ENCODE measurements at places on chromosomes 3 and 15.

DNA sequence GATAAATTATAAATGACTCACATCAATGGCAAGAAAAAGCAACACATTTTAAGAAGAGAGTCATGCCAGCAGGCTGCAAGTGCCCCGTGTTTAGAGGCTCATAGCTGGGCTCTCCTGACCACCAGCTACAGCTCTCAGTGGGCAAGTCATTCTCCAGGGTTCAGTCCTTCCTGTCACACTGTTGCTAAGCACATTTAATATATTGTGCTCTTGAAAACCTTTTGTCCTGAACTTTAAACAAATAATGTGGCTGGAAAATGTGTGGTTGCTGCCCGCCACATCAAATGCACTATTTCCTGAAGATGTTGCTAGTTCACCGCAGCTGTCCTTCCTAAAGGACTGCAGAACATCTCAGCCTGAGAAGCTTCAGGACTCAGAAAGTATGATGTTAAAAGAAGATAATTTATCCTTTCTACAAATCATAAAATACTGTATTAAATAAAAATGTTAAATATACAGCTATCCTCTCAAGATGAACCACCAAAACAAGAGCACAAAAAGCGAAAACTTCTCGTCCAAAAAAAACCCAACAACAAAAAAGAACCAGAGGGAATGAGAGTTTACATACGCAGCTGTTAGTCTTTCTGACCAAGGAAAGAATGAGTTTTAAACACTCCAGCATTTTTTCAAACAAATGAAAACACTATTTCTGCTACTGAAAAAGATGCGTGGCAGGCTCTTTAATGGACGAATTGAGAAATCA is 951 bp downstream of the TARS3 start:
- peaks cover 38% of the 10 kb centered on the region for H3K36me3 ChIP-seq
- H3K4me3 ChIP-seq, result peak overlapping the region; percentile 100
- no peaks in the 10 kb centered on the region for H3K27me3 ChIP-seq
- DNase-seq, result no peak
- H3K4me1 ChIP-seq, result peaks cover 14% of the 10 kb centered on the region

DNA sequence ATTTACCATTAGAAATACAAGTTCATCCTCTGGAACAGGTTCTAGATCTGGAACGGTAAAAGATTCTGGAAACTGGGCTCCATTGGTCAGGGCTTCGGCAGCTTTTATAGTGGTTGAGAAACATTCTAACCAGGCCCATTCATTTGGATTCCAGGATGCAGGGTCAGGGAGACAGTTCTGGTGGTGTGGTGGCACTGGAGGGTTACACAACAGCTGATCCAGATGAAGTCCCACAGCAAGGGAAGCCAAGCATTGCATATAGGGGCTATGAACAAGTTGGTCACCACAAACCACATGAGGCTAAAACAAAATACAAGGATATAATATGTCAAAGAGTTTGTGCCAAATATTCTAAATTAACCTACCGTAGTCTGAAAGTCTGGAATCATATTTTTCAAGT is 43.0 kb downstream of the FBXL22 start:
- DNase-seq, result no peak
- H3K4me3 ChIP-seq, result no peak overlapping the region
- H3K27me3 ChIP-seq, result no peaks in the 10 kb centered on the region

DNA sequence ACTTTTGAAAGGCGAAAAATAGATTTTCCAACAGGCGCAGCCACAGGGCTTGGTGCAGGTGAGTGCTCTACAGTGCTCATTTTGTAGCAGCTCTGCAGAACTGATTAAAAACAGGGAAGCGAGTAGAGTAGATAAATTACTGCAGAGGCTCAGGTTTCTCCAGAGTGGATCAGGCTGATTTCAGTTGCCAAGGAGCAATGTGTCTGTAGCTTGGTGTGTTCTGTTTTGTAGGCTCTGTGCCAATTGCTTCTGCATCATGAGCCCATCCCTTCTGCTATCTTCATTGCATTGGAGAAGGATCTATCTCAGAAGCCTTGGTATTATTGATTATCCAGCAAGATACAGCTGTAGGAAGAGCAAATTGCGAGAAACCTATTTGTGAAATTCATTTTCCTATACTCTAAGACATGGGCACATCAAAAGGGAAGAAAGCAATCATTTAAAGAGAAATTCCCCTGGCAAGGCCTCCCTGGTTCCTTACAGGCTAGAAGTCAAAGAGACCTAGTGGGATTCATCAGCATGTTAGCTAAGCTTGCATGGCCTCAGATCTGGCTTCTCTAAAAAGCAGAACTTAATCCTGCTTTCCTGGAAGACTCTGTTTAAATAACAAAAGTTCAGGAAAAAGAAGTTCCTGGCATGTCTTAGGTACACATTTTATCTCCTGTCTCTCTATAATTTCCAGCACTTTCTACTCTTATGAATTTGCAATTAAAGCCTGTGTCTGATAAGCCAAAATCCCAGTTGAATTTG is 432.4 kb upstream of the ATP10A start:
- no peaks in the 10 kb centered on the region for H3K4me1 ChIP-seq
- H3K27ac ChIP-seq, result no peak overlapping the region
- H3K4me3 ChIP-seq, result no peak overlapping the region
- no peak for DNase-seq

DNA sequence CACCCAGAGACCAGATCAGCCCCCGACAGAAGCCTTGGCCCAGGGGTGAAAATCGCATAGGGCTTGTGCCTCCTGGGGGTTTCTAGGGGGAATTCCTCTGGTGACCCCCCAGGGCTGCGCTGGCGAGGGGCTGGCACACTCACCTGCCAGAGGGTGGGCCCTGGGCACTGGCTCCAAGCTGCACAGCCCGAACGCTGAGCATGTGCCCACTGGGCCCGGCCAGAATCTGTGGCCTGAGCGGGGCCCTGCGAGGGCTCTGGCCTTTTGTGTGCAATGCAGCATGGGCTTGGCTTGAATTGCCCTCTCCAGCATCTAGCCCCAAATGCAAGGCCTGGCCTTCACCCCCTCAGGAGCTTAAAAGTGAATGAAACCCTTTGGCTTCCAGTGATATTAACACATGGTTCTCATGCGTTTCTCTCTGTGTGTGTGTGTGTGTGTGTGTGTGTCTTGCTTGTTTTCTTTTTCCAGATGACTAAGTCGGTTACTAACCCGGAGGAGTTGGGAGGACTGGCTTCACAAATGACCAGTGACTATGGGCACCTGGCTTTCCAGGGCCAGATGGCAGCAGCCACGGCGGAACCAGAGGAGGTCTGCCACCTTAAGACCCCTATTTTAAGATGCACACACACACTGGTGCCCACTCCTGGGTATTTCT is 259.1 kb upstream of the TPM1 start:
- peaks cover 36% of the 10 kb centered on the region for H3K36me3 ChIP-seq
- H3K4me3 ChIP-seq, result no peak overlapping the region
- no peaks in the 10 kb centered on the region for H3K27me3 ChIP-seq
- H3K27ac ChIP-seq, result no peak overlapping the region
- DNase-seq, result no peak
- no peaks in the 10 kb centered on the region for H3K4me1 ChIP-seq

DNA sequence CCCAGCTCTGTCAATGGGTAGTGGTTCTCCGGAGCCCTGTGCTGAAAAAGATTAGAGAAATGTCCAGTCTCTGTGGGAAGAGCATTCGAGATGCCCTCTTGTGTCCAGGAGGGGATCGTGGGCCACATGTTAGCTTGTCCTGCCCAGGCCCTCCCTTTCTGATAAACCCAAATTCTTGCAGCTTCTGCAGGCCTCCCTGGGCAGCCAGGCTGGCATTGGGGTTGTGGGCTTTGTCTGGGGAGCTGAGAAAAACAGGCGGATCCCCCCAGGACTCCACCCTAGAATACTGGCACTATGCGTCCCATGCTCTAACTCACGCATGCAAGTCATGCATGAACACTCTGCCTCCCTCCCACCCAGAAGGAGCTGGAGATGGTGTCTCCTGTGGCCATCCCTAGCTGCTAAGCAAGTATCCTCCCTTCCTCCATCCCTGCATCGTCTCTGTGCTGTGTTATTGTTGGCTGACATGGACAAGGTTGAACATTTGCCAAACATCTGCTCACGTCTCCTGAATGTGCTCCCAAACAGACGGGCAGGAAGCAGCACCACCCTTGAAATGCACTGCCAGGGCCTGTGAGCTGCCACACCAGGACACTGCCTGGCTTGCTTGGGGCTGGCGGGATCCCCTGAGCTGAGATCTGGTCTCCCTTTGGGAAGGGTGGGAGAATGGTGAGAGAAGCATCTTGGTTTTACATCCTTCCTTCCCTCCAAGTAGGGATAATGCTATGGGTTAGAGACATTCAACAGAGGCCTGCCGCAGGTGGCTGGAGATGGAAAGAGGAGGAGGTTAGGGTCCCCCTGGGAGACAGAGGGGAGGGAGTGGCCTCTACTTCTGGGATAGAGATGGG is 26.5 kb downstream of the CFAP161 start:
- no peak overlapping the region for H3K4me3 ChIP-seq
- peak overlapping the region; percentile 40 for H3K27ac ChIP-seq
- H3K27me3 ChIP-seq, result no peaks in the 10 kb centered on the region
- no peaks in the 10 kb centered on the region for H3K4me1 ChIP-seq
- peak; percentile 64 for DNase-seq
- no peaks in the 10 kb centered on the region for H3K36me3 ChIP-seq

- no peak overlapping the region for H3K27ac ChIP-seq
- DNase-seq, result no peak
- no peaks in the 10 kb centered on the region for H3K27me3 ChIP-seq
Observed at GRCh38 chr3:108127301-108127988, 36.6 kb upstream of the CD47 start.

GRCh38 chr15:75687486-75688277 is 25.0 kb downstream of the CSPG4 start:
- H3K36me3 ChIP-seq, result no peaks in the 10 kb centered on the region
- H3K4me1 ChIP-seq, result peaks cover 9% of the 10 kb centered on the region
- peak overlapping the region; percentile 38 for H3K27ac ChIP-seq
- no peaks in the 10 kb centered on the region for H3K27me3 ChIP-seq

DNA sequence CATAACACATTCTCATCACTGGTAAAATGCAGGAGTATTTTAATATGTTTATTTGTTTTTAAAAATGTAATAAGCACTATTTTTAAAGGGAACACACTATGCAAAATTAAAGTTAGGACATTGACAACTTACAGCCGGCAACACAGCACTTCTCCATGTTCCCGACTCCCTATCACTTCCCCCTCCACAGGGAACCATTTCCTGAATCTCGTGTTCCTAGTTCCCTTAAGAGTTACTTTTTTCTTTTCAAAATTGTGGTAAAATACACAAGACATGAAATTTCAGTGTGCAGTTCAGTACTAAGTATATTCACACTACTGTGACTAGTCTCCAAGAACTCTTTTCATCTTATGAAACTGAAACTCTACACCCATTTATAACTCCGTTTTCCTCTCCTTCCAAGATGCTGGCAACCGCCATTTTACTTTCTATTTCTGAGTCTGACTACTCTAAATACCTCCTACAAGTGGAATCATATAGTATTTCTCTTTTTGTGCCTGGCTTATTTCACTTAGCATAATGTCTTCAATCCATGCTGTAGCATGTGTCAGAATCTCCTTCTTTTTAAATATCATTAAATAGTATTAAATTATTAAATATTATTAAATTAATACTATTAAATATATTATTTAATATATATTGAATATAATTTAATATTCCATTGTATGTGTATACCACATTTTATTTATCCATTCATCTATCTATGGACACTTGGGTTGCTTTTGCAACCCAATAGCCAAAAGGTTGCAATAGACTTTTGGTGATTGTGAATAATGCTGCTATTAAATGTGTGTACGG is 25.9 kb upstream of the UBE2Q2 start:
- no peak overlapping the region for H3K27ac ChIP-seq
- peak overlapping the region; percentile 16 for H3K4me3 ChIP-seq
- no peaks in the 10 kb centered on the region for H3K36me3 ChIP-seq
- DNase-seq, result no peak

DNA sequence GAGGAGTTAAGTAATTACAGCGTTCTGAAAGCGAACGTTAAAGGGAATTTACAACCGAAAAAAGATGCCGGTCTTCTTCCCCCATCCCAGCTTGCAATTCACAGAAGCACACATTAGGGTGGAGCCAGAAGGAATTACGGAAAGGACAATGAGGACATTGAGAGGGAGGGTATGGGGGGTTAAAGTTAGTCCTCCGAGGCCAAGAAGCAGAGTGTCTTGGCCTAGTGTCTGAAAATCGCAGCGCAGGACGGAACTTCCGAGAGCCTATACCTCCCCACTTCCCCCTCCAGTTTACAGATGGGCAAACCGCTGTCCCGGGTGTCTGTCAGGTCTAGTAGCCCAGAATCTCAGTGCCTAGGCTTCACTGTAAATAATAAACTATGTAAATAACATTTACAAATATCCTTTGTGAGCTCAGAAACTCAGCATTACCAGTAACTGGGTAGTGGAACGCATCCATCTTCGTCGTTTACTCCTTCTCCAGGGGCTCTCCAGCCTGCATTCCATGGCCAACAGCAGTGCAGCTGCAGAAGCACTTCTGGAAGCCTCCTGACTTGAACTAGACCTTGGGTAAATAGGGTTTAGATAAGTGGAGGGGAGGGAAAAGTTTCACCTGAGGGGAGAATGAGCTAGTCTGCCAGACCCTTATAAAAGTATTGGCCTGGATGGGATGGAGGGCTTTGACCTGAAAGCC is 922 bp downstream of the ADPRH start:
- peak overlapping the region; percentile 73 for H3K27ac ChIP-seq
- peak overlapping the region; percentile 51 for H3K4me3 ChIP-seq
- no peaks in the 10 kb centered on the region for H3K4me1 ChIP-seq
- no peaks in the 10 kb centered on the region for H3K27me3 ChIP-seq
- no peaks in the 10 kb centered on the region for H3K36me3 ChIP-seq

- H3K27me3 ChIP-seq, result no peaks in the 10 kb centered on the region
- no peaks in the 10 kb centered on the region for H3K4me1 ChIP-seq
- H3K27ac ChIP-seq, result no peak overlapping the region
- H3K36me3 ChIP-seq, result no peaks in the 10 kb centered on the region
Observed at GRCh38 chr3:136984837-136985236, 27.1 kb downstream of the IL20RB start.

DNA sequence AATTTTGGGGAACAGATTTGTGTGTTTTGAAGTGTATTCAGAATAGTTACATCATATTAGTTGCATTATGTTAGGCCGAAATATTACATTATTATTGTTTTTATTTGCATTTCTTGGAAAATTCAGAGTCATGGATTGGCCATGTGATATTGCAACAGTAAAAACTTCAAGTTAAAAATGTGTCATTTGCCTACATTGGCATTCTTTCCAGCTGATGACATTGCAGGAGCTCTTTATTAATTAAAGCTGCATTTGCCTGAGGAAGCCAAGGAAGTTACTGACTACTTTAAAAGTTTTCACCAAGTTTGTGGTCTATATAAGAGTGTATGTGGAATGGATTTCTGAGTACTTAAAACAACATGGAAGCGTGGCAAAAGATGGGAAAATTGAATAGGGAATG is 726.4 kb upstream of the SGO1 start:
- no peak overlapping the region for H3K27ac ChIP-seq
- no peaks in the 10 kb centered on the region for H3K4me1 ChIP-seq
- no peaks in the 10 kb centered on the region for H3K27me3 ChIP-seq
- no peaks in the 10 kb centered on the region for H3K36me3 ChIP-seq

- H3K27me3 ChIP-seq, result no peaks in the 10 kb centered on the region
- no peak overlapping the region for H3K27ac ChIP-seq
- H3K36me3 ChIP-seq, result no peaks in the 10 kb centered on the region
- H3K4me1 ChIP-seq, result peaks cover 6% of the 10 kb centered on the region
- DNase-seq, result no peak
Observed at GRCh38 chr15:36596915-36597314, 17.5 kb downstream of the CDIN1 start.
